ENCODE measurements at places on chromosomes 11 and 22.
A peak's percentile ranks its signal among the peaks of the same experiment; 100 is the strongest.

DNA sequence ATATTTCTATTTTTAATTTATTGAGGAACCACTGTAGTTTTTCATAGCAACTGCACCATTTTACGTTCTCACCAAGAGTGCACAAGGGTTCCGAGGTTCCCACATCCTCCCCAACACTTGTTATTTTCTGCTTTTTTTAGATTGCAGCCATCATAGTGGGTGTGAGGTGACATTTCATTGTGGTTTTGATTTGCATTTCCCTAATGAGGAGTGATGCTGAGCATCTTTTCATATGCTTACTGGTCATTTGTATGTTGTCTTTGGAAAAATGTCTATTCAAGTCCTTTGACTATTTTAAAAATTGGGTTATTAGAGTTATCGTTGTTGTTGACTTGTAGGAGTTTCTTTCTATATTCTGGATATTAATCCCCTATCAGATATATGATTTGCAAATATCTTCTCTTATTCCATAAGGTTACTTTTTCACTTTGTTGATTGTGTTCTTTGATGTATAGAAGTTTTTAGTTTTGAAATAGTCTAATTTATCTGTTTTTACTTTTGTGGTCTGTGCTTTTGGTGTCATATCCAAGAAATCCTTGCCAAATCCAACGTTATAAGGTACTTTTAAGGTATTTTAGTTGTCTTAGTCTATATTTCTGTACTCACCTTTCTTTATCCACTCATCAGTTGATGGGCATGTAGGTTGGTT is 9.0 kb downstream of the NEAT1 start:
- DNase-seq = peak; percentile 42

GRCh38 chr11:9759519-9760192 is 95.8 kb downstream of the SWAP70 start:
- peak; percentile 80 for DNase-seq

- DNase-seq = no peak
Observed at GRCh38 chr11:130854483-130854882, 61.8 kb downstream of the SNX19 start.

GRCh38 chr11:63821411-63821810 is 8.2 kb downstream of the SPINDOC start:
- no peak for DNase-seq

Measured in activated T-helper 1 cell treated with anti-CD3 and anti-CD28 coated beads, Interleukin-12 subunit alpha, Interleukin-12 subunit beta, Interleukin-2, Interleukin-4 antibody, amounts not matched to agents 30 ng/mL and 10 ng/mL and 1 ng/mL, durations not matched to agents 14 hours and 24 hours and 36 hours (primary cell).